MM.1S (cell line): ENCODE measurements at places on chromosomes 3 and 15.

DNA sequence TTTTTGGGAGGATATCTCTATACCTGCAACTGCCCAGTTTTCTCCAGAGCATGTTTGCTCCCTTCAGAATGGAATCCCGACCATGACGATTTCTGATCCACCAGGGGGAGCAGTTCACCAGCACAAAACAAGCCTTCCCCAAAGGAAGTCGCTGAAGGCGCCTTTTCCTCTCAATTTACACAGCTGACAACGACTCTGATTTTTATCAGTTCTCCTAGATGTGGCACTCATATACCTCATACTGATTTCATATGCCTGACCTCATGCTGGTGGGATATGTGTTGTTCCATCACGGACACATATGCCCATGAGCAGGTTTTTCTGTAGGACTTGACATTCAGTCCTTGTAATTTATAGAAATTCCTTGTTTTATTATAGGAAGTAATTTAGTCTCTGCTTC is 1028.2 kb downstream of the MCTP2 start:
- H3K4me1 ChIP-seq: no peaks in the 10 kb centered on the region
- no peaks in the 10 kb centered on the region for H3K36me3 ChIP-seq
- no peak overlapping the region for H3K4me3 ChIP-seq
- peak; percentile 72 for DNase-seq

DNA sequence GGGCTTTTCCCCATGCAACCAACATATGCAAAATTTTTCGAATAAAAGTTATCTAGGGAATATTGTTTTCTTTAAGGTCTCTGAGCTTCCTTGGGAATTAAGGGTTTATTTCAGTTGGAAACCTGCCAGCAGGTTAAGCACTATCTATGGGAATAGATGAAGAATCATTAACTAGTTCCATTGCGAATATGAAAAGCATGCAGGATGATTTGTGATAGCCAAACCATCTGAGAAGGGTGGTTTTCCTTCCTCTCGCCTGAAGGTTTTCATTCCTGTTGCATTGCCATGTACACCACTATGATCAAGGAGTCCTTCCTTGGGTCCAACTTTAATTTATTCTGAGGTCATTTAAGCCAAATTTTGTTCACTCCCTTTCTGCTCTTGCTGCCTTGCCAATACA is 184.9 kb downstream of the NR2F2 start:
- no peak overlapping the region for H3K4me3 ChIP-seq
- H3K36me3 ChIP-seq: no peaks in the 10 kb centered on the region
- H3K27me3 ChIP-seq: no peaks in the 10 kb centered on the region

DNA sequence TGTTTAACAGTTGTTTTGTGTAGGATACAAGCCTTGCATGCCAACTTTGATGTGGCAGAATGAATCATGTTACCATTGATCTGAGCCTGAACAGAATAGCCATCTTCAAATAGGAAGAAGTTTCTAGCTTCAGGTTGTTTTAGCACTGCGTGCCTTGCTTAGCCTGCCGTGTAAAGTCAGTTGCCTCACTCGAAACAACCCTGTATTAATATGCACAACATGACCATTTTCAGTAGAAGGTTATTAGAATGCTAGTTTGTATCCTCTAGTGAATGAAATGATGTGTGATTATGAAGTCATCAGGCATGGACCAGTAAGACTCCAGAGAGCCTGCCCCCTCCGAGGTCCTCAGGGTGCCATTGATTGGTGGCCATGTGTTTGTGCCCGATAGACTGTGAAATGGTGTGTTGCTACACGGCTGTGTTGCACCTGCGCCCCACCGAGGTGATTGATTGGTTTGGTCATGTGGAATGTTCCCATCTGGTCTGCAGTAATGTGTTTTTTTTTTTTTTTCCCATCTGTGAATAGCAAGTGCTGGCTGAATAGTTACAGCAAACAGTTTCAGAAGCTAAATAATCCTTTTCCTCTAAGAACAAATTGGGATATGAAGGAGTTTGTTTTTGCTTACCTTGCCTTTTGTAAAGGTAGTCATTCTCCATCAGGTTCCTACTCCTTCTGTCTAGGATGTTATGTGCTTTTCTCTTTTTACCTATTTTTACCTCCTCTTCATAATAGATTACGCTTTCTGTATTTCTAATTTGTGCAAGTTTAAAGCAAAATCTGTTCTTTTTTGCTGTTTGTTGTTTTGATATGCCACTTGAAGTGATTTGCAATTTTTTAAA is 214.9 kb downstream of the TCF12 start:
- peaks cover 17% of the 10 kb centered on the region for H3K4me1 ChIP-seq
- no peaks in the 10 kb centered on the region for H3K36me3 ChIP-seq
- no peaks in the 10 kb centered on the region for H3K27me3 ChIP-seq
- H3K27ac ChIP-seq: no peak overlapping the region

GRCh38 chr3:141557961-141558706 is 71.3 kb downstream of the RASA2 start:
- H3K27me3 ChIP-seq: no peaks in the 10 kb centered on the region
- H3K4me3 ChIP-seq: no peak overlapping the region
- no peak overlapping the region for H3K27ac ChIP-seq
- DNase-seq: no peak

DNA sequence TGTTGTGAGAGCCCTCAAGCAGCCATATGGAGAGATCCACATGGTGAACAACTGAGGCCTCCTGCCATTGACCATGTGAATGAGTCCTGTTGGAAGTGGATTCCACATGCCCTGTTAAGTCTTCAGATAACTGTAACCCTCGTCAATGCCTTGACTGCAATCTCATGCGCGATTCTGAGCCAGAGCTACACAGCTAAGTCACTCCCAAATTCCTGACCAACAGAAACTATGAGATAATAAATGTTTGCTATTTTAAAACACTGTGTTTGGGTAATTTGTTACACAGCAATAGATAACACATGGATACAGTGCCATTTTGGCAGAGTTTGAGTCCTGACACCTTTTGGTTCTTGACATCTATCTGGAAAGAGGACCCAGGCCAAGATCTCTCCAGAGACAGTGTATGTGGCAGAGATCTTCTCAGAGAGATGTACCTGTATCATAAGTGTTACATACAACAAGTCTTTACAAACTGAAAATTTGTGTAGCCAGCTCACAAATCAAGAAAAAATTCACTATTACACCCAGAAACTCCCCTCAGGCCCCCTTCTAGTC is 34.5 kb upstream of the BNC1 start:
- no peaks in the 10 kb centered on the region for H3K36me3 ChIP-seq
- no peaks in the 10 kb centered on the region for H3K4me1 ChIP-seq
- H3K27ac ChIP-seq: no peak overlapping the region
- no peak for DNase-seq
- no peak overlapping the region for H3K4me3 ChIP-seq

DNA sequence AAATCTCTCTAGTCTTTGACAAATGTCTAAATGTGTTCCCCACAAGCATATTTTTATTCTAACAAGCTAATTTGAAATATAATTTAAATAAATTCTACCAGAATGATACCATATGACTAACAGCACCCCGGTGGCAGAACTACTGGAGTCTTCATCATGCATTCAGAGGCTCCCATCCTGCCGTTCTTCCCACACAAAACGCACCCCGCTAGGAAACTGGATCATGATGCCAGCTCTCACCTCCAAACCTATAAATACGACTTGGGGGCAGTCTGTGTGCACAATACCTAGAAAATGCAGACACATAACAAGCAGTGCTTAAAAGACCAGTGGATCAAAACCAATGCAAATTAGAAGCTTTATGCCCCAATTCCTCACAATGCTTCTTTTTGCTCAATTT is 8.5 kb downstream of the HOMER2 start:
- H3K27me3 ChIP-seq: no peaks in the 10 kb centered on the region
- no peak overlapping the region for H3K4me3 ChIP-seq
- H3K36me3 ChIP-seq: no peaks in the 10 kb centered on the region
- no peak for DNase-seq

DNA sequence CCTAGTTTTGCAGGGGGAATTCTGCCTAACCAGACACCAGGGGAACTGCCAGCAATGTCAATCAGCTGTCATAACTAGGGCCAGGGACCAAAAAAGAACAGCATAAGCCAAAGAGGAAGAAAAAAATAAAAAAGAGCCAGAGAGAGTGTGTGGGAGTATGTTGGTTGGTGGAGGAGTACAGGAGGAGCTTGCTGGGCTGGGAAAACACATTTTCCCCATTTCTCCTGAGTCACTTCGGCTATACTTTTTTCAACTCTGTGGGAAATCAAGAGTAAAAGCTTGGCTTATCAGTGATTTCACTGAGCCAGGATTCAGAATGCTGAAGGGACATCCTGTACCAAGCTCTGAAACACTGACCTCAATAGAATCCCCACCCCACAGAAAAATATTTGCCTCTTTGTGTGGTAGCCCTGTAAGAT is 144.7 kb upstream of the DPH6 start:
- H3K36me3 ChIP-seq: no peaks in the 10 kb centered on the region
- no peak for DNase-seq
- H3K27ac ChIP-seq: no peak overlapping the region
- peaks cover 14% of the 10 kb centered on the region for H3K4me1 ChIP-seq
- no peak overlapping the region for H3K4me3 ChIP-seq

- H3K4me1 ChIP-seq: 0 out of 2 replicates have a peak, but pooled peaks cover 5% of the 10 kb centered on the region
- no peaks in the 10 kb centered on the region for H3K36me3 ChIP-seq
- H3K27me3 ChIP-seq: no peaks in the 10 kb centered on the region
- no peak overlapping the region for H3K4me3 ChIP-seq
Measured at GRCh38 chr3:134804508-134805480, 9.7 kb downstream of the EPHB1 start.

DNA sequence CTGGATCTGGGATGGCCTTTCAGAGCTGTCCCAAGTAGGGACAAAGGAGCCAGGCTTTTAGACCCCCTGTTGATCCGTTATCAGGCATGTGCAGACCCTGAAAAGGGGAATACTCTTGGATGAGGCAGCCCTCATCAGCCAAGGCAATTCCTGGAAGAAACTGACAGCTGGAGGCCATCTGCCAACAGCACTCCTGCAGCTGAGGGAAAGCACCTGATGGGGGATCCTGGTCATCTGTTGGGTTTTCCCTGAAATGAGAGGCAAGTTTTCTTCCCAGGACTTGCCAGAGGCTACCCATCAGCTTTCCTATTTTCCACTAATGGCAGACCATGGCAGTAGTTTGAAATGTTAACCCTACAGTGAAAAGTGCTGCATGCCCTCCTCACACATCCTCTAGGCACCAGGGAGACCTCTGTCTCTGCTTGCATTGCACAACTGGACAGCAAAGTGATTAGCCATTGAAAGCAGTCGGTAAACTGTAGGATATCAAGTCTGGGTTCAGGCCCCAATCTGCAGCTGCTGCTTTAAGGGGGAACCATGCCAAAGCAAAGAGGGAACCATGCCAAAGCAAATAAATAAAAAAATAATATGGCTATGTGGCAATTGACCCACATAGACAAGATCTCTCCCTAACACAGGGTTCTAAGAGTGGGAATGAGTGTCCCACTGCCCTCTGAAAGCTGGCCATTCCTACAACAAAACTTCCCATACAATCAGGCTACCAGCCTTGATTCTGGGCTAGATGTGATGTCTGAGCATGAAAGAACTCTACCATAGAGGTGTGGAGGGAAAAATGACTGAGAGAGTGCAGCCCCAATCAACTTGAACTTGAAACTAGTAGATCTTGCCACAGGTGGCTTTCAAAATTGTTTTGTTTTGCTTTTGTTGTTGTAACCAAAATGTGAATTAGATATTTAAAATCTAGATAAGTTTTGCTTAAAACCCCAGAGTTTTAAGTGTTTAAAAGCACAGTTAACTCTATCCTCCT is 232.0 kb upstream of the STT3B start:
- no peaks in the 10 kb centered on the region for H3K4me1 ChIP-seq
- H3K4me3 ChIP-seq: no peak overlapping the region
- no peaks in the 10 kb centered on the region for H3K27me3 ChIP-seq
- no peak overlapping the region for H3K27ac ChIP-seq

DNA sequence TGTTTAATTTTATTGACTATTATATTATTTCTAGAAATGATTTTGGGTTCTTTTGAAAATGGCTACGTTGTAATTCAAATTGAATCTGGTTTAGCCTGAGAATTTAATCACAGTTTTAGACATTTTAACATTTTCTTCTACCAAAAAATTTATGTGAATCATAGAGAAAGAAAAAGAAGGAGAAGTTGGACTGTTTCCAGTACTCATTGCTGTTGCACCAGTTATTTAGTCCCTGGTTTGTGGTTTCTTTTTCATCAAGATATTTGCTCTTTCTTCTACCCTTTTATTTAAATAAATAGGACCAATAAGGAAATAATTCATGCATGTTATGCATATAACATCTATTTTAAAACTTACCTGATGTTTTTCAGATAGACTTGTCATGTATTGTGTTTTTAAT is 1337.1 kb downstream of the ROBO1 start:
- H3K4me1 ChIP-seq: no peaks in the 10 kb centered on the region
- no peak overlapping the region for H3K27ac ChIP-seq
- H3K36me3 ChIP-seq: no peaks in the 10 kb centered on the region
- no peak overlapping the region for H3K4me3 ChIP-seq

DNA sequence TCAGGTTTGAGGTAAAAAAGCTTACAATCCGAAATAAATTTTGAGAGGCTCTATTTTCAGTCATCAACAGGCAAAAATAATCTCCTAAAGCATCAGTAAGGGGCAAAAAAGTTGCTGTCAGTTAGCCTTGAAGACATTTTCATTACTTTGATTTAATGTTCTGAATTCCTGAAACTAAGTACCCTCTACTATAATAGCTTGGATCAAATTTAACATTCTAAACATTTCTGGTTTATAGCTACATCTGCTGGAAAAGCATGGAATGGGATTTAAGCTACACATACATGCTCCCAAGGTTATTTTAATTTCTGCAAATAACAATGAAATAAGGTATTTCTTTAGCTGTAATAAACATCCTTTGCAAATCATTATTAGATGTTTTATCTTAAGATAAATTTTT is 245.4 kb downstream of the ULK4 start:
- no peak overlapping the region for H3K4me3 ChIP-seq
- no peak for DNase-seq
- H3K4me1 ChIP-seq: no peaks in the 10 kb centered on the region
- no peak overlapping the region for H3K27ac ChIP-seq
- no peaks in the 10 kb centered on the region for H3K27me3 ChIP-seq

DNA sequence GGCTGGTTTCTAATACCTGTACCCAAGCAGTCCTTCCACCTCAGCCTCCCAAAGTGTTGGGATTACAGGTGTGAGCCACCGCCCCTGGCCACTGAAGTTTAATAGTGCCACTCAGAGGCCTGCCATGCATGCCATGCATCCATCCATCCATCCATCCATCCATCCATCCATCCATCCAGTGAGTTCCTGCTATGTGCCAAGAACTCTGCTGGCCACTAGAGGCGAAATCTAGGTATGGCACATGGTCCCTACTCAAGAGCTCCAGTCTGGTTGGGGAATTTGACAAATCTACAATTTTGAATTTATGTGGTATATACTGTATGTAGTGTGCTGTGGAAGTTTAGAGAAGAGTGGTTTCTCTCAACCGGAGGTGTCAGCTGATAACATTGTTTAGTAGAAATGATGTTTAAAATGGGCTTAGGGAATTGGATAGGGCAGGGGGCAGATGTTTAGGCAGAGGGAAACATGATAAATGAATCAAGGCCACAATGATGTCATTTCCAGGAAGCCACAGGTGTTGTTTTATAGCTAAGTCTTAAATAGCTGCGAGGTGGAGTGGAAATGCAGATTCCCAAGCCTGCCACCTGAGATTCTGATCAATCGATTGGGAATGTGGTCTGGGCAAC is 384.4 kb upstream of the C2CD4B start:
- peak; percentile 27 for DNase-seq
- no peaks in the 10 kb centered on the region for H3K36me3 ChIP-seq
- no peak overlapping the region for H3K27ac ChIP-seq
- peaks cover under 1% of the 10 kb centered on the region; the same call in 1 of the 2 replicates for H3K4me1 ChIP-seq
- H3K4me3 ChIP-seq: no peak overlapping the region
